ENCODE measurements at places on chromosomes 16 and 17.

- DNase-seq: no peak
Observed at GRCh38 chr17:3818786-3819185, 17.8 kb upstream of the ITGAE start.

GRCh38 chr17:40531051-40531991 is 29.9 kb upstream of the TNS4 start:
- DNase-seq: no peak

DNA sequence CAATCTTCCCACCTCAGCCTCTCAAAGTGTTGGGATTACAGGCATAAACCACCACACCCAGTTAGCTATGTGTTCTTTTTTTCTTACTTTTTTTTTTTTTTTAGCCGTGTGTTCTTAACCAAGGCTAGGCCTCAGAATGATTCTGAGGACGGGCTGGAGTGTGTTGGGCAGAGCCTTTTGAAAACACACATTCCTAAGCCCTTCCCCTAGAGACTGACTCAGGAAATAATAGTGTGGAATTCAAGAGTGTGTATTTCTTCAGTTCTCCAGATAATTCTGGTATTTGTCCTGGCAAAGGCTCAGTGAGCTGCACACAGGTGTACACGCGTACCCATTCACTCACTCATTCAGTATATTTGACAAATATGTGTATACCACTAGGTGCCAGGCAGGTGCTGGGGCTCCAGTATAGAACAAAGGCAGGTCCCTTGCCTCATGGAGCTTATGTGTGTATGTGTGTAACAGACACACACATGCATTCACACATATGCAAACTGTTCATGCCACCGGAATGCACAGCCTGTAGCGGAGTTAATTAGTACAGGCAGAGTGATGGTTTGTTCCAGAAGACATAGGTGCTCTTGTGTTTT is 19.4 kb upstream of the NFATC3 start:
- no peak for DNase-seq

- DNase-seq: no peak
Observed at GRCh38 chr17:35799942-35800341, 4.5 kb upstream of the MMP28 start.

DNA sequence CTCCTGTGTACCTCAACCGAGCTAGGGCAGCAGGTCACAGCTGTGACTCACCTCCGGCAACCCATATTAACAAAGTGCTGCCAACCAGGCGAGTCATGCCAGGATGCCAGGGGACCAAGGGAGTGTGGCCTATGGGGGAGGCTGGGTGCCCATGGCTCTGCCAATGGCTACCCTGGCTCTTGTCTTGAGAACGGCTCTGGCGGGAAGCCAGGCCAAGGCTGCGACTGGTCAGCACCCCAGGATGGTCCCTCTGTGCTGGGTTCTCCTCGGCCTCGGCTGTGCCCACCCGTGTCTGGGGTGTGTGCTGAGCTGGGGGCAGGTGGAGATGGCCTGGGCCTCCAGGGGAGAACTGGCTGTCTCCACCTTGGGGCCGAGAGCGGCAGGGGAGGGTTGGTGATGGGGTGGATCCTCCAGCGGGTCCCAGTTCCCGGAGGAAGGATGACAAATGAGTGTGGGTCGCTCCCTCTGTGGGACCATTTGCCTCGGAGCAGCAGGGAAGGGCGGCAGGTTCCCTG is 75.8 kb downstream of the MRC2 start:
- no peak for DNase-seq

DNA sequence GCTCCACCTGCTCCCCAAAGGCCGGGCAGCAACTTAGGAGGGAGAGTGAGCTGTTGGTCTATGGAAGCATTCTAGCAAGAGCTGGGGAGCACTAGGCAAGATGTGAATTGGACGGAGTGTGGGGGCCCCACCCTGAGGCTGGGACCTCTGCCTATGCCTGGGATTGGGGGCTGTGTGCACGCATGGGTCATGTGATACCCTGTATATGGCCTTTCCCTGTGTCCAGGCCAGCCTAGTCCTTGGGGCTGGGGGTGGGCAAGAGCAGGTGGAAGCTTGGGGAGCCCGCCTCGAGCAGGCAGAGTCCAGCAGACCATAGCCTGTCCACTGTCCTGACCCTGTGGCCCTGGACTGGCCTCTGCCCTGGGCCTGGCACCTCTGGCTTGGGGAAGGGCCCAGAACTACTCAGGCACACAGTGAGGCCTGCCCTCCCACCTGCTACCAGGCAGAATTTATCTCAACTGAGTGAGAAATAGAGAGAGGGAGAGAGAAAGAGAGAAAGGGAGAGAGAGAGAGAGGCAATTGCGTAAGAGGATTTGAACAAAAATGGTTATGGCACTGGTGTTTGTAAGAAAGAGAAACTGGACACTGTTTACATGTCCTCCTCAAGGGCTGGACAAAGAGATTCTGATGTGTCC is 19.1 kb downstream of the PDP2 start:
- no peak for DNase-seq

DNA sequence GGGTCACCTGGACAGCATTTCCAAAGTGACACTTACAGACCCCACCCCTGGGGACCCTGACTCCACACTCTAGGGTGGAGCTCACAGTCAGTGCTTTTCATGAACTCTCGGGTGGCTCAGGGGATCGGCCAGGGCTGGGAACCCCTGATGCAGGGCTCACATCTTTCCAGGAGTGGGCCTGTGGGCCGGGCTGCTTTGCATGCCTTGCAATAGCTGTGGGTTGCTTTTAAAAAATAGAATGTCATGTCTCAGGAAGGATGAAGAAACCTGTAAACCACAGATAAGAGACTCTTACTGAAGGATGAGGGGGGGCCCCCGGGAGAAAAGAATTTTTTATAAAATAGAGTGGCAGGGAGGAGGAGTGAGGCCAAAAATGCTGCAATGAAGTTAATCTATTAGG is 40.2 kb downstream of the RBFOX3 start:
- DNase-seq: no peak

GRCh38 chr16:83458612-83459011 is 349.2 kb upstream of the HSBP1 start:
- peak; percentile 38 for DNase-seq

DNA sequence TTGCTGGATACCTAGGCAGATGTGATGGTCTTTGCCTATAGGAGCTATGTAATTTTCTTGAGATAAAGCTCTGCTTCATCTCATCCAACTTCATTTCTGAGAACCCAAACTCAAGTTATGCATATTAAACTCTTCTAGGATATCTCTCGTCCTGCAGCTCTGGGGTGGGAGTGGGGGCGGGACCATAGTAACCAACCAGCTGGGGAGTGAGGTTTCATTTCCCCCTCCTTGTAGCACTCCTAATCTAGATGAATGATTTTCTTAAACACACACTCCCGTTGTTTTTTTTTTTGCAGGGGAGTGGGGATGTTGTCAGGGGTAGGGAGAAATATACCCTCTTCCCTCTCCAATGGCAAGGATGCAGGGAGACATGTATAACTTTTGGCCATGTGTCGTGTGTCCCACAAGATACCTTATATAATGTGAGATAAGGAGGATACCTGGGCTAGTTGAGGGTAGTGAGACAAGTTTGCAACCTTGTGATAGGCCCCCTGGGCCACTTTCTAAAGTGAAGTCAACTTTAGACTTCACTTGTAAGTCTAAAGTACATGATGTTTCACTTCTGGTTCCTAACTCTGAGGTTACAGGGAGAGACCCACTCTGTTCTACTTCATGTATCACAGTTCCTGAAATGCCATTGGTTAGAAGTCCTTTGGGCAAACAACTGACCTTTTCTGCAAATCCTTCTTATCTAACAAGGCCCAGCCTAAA is 10.5 kb upstream of the HEATR6 start:
- DNase-seq: no peak

- no peak for DNase-seq
Observed at GRCh38 chr17:77485089-77485833, 344.5 kb downstream of the SEC14L1 start.

- no peak for DNase-seq
Observed at GRCh38 chr17:48074322-48075081, 26.3 kb downstream of the NFE2L1 start.

DNA sequence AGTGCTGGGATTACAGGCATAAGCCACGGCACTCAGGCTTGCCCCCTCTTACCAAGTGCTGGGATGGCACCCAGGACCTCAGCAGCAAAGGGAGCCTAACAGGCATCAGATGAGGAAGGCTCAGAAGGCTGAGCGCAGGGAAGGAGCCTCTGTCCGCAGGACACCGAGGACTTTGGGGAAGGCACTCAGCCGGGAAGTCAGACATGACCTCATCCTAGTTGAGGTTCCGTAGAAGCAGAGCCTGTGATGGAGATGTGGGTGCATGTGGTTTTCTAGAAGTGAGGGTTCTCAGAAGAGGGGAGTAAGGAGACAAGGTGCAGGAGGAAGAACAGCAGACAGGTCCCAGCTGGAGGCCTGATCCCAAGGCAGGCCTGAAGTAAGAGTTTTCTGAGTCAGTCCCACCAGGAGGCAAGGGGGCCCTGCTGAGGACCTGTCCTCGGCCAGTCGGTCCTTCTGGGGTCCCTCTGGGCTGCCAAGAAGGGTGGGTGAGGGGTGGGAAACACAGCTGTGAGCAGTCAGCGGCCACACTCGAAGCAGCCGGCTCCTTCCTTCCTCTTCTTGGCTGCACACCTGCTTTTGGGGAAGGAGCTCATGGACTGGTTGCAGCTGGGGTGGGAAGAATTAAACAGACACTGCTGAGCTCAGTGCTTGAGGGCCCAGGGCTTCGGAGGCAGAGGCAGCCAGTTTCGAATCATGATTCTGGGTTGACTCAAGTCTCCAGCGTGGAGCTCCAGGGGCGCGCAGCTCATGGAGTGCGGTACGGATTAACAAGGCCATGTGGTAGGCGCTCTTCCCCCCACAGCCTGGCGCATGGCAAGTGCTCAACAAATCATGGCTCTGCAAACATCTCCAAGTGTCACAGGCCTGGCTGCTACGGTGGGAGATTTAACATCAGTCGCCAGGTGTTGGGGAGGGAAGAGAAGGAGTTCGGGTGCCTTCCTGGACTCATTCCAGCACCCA is 38.9 kb upstream of the SNN start:
- DNase-seq: no peak

- no peak for DNase-seq
Observed at GRCh38 chr16:29744541-29745101, 1.2 kb downstream of the C16orf54 start.

GRCh38 chr16:82699711-82700495 is 73.1 kb downstream of the CDH13 start:
- no peak for DNase-seq

DNA sequence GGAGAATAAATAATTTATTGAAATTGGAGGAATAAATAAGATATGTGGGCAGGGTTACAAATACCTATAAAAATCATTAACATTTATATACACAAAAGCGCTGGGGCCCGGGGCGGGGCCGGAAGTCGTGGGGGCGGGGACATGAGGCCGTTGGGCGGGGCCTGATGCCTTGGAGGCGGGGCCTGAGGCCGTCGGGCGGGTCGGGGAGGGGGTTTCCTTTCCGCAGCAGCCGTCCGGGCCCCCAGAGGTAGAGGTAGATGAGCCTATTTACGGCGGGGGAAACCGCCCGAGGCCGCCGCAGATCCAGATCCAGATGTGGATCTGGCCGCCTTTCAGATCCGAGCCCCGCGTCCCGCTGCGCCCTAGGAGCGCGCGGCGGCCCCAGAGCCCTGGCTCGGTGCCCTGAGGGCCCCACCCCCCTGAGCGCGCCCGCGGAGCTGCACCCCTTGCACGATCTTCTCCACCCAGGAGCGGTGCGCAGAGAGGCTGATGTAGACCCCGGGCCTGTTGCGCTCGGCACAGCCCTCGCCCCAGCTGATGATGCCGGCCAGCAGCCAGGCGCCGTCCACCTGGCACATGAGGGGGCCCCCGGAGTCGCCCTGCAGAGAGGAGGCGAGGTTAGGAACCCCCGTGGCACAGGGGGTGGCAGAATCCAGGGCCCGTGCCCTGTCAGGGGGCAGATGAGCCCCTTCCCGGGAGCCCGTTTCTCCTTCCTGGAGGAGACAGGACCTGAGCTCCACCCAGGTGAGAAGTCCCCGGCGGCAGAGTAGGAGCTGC is 5.1 kb downstream of the PRSS22 start:
- no peak for DNase-seq

GRCh38 chr16:10897134-10897533 is 20.1 kb downstream of the CIITA start:
- no peak for DNase-seq
